Stimulated activated CD4-positive, alpha-beta T cell treated with anti-CD3 and anti-CD28 coated beads, Interleukin-1b, Interleukin-23, amount 100 ng/mL, for 1 hour (primary cell): ENCODE measurements at places on chromosomes 5 and 9.

- DNase-seq: no peak
Measured at GRCh38 chr9:94014920-94015319, 59.8 kb upstream of the BARX1 start.

- no peak for DNase-seq
Measured at GRCh38 chr5:172074896-172075295, 68.5 kb upstream of the FBXW11 start.

DNA sequence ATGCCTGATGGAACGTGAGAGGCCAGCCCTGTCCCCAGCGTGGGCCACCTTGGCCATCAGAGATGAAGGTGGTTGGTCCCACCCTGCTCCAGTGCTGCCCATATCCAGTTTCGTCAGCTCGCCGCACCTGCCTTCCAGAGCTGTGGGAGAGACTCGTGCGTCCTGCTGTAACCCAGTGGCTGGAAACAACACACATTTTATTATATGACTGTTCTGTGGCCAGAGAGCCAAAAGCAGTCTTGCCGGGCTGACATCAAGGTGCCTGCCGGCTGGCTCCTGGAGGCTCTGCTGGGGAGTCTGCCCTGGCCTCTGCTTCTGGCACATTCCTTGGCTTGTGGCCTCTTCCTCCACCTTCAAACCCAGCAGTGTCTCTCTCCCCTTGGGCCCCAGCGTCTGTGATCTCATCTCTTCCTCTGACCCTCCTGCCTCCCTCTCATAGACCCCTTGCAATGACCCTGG is 94.7 kb downstream of the RXRA start:
- DNase-seq: no peak

DNA sequence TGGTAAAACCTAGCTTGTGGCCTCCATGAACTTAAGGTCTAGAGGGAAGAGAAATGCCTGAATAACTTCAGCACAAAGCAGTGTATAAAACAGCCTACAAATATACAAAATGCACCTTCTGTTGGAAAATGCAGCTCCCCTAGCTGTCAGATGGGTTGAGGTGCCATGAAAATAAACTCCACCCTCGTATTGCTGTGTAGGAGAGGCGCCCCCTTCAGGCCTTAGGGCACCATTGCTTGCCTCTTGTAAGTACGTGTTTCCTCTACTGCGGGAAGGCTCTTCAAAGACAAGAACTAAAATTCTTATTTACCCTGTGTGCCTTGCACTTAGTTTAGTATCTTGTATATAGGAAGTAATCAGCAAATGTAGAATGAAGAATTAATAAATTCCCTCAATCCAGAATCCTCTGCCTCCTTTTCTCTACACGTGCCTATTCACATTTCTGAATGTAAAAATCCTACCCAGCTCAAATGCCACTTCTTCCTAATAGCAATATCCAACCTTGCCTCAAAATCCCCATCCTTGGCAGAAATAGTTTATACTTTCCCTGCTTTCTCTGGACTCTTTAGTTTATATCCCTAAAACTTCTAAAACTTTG is 393.7 kb upstream of the PDE4D start:
- no peak for DNase-seq

DNA sequence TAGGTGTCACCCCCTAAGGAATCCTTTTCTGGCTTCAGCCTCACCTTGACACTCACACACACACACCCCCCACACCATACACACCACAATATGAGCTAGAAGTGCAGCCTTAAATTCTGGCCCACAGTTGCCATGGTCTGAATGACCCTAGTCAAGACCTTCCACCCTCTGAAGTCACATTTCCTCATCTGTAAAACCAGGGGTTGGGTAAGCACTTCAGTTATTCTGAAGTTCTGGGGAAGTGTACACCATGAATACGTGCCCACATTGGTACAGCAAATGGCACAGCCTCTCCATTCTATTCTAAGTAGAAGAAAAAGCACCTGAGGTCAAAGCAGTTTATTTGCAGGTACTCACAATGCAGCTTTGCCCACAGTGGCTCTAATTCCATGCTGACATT is 372.8 kb upstream of the KLF4 start:
- DNase-seq: no peak

- no peak for DNase-seq
Measured at GRCh38 chr5:31133488-31133887, 60.0 kb upstream of the CDH6 start.

DNA sequence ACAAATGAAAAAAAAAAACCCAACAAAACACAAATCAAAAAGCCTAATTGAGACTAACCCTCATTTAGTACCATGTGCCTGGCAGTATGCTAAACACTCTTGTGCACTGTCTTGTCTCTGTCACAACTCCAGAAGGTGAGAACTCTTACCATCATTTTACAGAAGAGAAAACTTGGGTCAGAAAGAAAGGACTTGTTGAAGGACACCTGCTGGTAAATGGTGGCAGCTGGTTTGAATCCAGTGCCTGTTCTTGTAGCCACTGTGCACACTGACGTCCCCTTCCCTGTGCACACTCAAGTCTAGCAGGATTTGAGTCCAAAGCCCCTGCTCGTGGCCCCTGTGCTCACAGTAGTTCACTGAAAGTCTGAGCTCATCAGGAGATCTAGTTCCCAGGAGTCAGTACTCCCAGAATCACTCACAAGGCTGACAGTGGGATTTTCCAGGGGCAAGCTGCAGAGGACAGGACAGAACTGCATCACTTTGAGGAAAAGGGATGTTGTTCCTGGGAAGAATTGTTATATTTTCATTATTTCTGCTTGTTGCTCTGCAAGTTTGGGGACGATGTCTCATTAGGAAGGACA is 43.0 kb upstream of the HSD17B4 start:
- DNase-seq: no peak

GRCh38 chr9:94746541-94747370 is 20.3 kb downstream of the AOPEP start:
- no peak for DNase-seq

DNA sequence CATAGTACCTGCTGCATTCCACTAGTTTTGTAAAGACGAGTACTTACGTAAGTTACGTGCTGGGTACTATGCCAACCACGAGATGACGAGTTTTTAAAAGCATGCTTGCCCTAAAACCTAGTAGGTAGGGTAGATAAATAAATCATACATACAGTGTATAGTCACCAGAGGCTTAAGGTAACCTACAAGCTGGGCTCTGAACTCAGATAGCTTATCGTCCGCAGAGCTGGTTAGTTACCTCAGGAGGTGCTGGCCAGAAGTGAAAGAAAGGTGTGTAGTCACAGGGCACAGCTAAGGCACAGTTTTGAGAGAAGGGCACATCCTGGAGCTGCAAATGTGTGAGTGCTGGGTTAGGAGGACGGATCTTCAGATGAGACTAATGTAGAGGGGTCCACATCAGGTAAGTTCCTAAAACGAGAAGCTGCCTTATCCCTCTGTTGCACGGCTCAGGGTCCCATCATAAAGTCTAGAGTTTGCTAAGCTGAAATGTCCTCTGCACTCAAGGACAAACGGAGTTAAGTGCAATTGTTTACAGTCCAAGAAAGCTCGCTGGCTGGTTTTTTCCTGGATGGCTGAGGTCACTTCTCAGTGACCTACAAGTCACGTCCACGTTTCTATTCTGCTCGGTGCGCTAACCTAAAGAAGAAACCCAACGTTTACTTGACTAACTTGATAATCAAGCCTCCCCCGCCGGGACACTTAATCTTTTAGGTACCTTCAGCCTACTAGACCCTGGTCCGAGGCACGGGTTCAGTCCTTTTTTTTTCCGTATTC is 1.1 kb upstream of the SNX24 start:
- no peak for DNase-seq

DNA sequence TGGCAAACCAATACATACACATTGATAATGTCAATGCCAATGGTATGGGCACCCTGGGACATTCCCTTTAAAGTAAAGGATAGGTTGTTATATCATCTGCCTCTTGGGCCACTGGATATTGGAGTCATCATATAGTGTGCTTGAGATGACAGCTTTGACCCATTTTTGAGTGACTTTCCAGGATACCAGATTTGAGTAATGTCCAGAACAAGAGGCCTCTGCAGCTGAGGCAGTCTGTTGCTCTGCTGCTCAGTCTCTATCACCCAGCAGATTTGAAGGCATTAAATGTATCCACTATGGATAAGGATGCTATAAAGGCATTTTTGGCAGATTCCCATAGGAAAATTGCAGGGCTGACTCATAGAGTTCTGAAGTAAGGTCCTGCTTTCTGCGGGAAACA is 525.6 kb upstream of the SEMA6A start:
- no peak for DNase-seq

DNA sequence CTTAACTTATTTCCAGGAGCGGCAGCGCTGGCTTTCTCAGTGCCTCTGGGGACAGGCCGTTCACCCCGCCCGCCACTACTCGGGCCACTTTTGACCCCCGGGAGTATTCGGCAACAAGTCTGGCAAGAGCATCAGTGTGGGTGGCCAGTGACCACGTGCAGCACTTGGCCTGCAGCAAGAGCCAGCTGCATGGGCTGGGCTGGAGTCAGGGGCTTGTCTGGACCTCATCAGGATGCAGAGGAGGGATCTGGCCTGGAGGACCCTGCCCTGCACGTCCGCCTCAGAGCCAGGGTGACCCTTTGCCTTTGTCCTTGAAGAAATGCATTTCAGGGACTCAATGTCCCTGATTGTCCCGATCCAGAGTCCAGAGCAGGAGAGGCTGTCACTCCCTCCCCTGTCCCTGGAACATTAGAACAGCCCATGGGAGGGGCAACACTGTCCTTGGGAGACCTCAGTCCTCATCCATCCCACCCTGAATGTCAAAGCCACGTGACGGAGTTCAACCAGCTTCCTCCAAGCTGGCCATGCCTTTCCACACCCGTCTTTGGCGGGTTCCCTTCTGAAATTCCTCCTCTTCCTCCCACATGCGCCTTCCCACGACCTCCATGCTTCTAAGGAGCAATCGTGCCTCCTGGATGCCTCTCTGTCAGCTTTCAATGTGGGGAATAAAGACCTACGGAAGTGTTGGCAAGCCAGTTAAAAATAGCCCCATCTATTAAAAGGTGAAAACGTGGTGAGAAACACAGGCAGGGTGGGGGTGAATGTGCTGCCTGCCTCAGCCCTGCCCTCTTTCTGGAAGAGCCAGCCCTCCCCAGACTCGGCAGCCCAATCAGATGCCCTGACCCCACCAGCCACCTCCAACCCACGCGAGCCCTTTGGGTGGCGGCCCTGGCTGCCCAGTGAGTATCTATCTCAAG is 99.0 kb downstream of the OLFM1 start:
- DNase-seq: no peak

GRCh38 chr5:42621242-42621641 is 135.4 kb upstream of the CCDC152 start:
- no peak for DNase-seq

- no peak for DNase-seq
Measured at GRCh38 chr9:21234153-21234687, 5.6 kb downstream of the IFNA14 start.

- no peak for DNase-seq
Measured at GRCh38 chr5:44046619-44047364, 342.4 kb downstream of the FGF10 start.
